ENCODE measurements at places on chromosomes 16 and 17. TPM values are rescaled to one million over a fixed set of nuclear protein-coding genes. Genes with fewer than 3 reads are reported as not detected.

DNA sequence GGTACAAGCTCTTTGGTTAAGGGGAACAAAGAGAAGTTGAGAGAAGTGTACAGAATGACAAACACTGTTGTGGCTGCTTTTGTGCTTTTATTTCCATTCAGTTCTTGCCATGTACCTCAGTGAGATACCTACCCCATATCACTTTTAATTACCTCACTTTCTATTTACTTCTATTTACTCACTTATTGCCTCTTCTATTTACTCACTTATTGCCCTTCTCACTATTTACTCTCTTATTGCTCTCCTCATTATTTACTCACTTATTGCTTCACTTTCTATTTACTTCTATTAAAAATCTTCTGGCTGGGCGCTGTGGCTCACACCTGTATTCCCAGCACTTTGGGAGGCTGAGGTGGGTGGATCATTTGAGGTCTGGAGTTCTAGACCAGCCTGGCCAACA, 41.9 kb downstream of the MBTD1 start:
- DNase-seq = no peak

- DNase-seq = no peak
Measured at GRCh38 chr16:67775273-67775672, 31.1 kb downstream of the RANBP10 start.

GRCh38 chr16:46891910-46892309, 7.7 kb downstream of the GPT2 start:
- no peak for DNase-seq

DNA sequence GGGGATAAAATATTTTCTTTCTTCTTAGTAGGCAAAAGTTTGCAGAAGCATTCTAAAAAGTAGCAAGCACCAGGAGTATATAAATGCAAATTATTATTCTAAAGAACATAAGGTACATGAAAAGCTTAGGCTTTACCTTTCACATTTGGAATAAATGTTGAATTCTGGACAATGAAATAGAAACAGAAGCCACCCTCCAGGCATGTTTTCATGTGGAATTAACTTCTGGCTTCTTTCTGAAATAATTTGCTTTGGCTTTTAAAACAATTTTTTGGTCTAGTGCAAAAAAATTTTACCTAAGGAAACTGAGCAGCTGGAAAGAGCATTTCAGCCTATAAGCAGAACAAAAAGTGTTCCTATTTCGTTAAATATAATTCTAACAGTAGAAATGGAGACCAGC, 109.5 kb upstream of the CORO6 start:
- no peak for DNase-seq

DNA sequence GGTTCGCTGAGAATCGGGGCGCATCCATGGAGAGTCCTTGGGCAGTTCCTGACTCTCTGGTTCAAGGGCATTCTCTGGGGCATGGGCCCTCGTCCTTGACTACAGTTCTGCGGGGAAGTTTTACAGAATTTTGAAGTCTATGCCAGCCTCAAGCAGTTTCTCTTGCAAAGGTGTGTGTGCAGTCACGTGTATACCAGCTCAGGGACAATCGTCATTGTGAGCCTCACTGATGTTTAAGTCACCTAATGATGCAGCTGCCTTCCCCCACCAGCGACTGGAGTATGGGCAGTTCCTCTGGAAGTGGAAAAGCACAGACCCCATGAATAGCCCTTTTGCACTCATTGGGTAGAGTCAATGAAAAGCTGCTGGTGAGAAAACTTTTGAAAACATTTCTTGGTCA, 1.3 kb downstream of the PLCG2 start:
- no peak for DNase-seq

GRCh38 chr17:30297715-30298114, 6.0 kb upstream of the BLMH start:
- no peak for DNase-seq

DNA sequence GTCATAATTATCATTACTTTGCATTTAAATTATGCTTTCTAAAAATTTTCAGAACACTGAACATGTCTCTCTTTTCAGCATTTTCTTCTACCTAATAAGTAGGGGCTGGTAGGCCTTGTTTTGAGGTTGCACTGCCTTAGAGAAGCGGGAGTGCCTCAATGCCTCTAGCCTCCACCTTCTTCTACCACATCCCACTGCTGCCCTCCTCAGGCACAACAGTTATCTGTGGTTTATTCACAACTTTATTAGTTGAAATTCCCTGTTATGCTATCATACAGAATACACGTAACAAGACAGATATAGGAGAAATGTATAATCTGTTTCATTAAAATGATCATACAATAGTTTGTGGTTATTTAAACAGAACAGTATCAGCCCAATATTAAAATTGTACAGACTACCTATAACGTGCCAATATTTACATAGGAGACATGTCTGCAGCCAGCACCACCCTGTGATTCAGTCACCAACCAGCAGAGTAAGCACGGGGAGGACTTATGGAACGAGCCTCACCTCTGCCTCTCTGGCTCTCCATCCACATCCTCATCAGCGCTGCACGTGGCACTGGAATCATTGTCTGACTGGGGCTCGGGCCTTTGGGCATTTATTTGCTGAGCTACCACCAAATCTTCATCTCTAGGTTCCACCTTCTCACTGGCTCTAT, 101.2 kb downstream of the TTC19 start:
- DNase-seq = peak; percentile 22

DNA sequence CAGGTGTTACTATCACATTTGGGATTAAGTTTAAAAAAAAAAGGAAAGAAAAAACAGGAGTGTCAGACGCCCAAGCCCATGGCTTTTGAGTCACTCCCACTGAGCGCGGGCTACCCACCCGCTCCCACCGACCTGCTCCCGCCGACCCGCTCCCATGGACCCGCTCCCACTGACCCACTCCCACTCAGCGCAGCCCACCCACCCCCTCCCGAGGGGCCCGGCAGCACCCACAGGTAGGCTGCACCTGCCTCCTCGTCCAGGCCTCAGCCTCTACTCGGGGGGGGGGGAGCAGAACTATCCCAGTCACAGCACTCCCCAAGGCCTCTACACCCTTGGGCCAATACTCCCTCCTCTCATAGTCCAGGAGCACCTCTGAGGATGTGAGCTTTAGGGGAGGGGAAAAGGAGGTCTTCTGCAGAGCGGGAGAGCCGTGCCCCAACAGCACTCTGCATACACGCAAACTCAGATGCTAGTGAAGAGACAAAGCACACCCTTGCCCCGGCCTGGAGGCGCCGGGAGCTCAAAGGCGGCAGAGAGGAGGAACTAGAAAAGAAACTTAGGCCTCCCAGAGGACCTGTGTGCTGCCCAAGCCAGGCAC, 2.9 kb downstream of the CLUH start:
- no peak for DNase-seq

GRCh38 chr16:67336648-67337047, 10.0 kb downstream of the LRRC36 start:
- peak; percentile 55 for DNase-seq

GRCh38 chr17:49716668-49717364, 9.1 kb upstream of the SLC35B1 start:
- DNase-seq = no peak

DNA sequence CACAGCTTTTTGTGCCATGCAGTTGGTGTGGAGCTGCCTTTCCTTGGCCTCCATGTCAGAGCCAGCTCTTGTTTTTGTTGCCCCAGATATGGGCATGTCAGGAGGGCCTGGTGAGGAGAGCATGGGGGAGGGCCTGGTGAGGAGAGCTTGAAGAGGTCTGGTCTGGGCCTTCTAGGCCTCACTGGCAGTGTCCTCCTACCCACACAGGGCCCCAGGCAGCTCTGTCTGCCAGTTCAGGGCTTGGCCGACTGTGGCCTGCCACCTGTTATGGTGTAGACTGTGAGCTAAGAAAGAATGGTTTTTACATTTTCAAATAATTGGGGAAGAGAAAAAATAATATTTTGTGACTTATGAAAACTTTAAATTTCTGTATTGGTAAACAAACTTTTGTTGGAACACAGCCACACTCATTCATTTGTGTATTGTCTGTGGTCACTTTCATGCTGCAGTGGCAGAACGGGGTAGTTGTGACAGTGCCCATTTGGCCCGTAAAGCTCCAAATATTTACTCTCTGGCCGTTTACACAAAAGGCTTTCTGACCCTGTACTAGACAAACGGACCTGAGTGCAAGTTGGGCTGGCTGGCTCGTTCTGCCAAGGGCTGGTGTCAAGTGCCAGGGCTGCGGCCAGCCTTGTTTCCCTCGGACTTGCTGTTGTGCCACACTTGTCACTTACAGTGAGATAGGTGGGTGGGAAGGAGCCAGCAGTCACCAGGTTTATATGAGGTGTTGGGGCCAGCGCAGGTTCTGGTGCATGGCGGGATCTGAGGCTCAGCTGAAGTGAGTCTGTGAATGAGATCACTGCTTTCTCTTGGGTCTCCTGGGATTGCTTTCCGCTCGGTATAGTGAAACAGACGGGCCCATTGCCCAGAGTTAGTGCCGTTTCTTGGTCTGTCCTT, 18.2 kb downstream of the PGS1 start:
- no peak for DNase-seq

- peak; percentile 47 for DNase-seq
Measured at GRCh38 chr16:69112285-69113129, 7.1 kb downstream of the HAS3 start.

GRCh38 chr17:14334276-14334840, 33.5 kb downstream of the HS3ST3B1 start:
- no peak for DNase-seq

GRCh38 chr17:11924076-11924475, 73.2 kb downstream of the ZNF18 start:
- no peak for DNase-seq

GRCh38 chr17:72407336-72407909, 286.6 kb downstream of the SOX9 start:
- peak; percentile 100 for DNase-seq

DNA sequence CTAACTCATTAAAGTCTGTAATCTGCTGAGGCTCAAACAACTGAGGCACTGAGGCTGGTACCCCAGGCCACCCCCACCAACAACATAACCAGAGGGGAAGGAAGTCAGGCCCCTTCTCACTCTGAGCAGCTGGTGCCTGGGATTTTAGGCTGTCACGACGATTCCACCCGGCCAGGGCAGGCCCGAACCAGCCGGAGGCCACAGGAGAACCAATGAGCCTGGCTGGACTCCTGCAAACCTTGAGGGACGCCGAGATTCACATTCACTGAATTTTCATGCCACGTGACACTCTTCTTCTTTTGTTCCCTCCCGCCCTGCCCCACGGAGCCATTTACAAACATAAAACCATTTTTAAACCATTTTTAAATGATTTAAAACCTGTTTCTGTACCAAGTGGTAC, 48.1 kb downstream of the RPH3AL start:
- DNase-seq = no peak

GRCh38 chr17:67672592-67673335, 45.0 kb upstream of the NOL11 start:
- DNase-seq = no peak

DNA sequence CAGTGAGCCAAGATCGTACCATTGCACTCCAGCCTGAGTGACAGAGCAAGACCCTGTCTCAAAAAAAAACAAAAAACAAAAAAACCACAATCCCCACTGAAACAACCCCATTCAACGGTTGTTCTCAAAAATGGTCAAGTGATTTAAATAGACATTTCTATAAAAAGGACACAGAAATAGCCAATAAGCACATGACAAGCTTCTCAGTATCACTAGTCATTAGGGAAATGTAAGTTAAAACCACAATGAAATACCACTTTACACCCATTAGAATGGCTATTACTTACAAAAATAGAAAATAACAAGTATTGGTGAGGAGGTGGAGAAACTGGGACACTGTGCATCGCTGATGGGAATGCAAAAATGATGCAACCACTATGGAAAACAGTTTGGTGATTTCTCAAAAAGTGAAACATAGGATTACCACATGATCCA, 26.6 kb upstream of the MYLK3 start:
- DNase-seq = no peak

- DNase-seq = no peak
Measured at GRCh38 chr16:50275098-50275415, 8.7 kb downstream of the ADCY7 start.

GRCh38 chr17:50573866-50574611, 13.5 kb downstream of the CACNA1G start:
- no peak for DNase-seq

Gene JUP
- 17.4 TPM for total RNA-seq

Gene CEP295NL
- total RNA-seq = 0.12 TPM

Gene C17orf67
- total RNA-seq = not detected

Gene HS3ST3B1
- 3.3 TPM for total RNA-seq

Gene KIF19
- not detected for total RNA-seq

Gene AOC2
- not detected for total RNA-seq

Gene SCARF1
- total RNA-seq = 0.47 TPM

Measured in M059J (cell line).